Myocyte (in vitro differentiated cells): ENCODE measurements at places on chromosomes 6 and 20. TPM values are rescaled to one million over a fixed set of nuclear protein-coding genes. Genes with fewer than 3 reads are reported as not detected.

GRCh38 chr6:139262519-139263300 is 29.1 kb downstream of the TXLNB start:
- peak; percentile 93 for DNase-seq

DNA sequence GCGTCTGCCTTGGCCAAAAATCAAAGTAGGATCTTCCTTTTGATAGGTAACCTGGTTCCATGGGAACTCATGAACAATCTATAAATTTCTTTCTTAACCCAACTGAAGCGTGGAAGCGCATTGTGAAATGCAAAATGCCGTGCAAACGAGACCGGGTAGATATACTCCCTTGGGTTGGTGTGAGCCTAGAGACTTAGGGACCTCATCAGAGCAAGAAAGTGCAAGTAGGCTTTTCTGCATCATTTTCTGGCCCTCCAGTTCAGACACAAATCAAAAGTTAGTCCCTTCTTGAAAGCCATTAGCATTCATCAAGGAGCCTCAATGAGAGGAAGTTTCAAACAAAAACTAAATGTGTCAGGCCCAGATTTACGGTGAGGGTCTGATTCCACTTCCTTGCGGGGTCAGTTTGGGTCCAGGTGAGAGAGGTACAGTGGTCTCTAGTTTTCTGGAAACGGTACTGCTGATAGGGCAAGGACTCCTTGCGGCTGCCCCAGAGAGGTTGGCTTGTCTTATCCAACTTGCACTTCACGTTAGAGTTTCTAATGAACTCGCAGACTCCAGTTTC is 5.3 kb upstream of the ZNF184 start:
- DNase-seq: no peak

- no peak for DNase-seq
These were observed 581.4 kb upstream of the GJE1 start for GRCh38 chr6:141551318-141551717.

Gene LAMA4
- total RNA-seq: 65.7 and 66.2 TPM in 2 replicates

Gene FNDC1
- 0.16 TPM in 1 of 2 replicates, not detected in the other for total RNA-seq

Gene PKHD1
- total RNA-seq: 3.6 and 4.4 TPM in 2 replicates

DNA sequence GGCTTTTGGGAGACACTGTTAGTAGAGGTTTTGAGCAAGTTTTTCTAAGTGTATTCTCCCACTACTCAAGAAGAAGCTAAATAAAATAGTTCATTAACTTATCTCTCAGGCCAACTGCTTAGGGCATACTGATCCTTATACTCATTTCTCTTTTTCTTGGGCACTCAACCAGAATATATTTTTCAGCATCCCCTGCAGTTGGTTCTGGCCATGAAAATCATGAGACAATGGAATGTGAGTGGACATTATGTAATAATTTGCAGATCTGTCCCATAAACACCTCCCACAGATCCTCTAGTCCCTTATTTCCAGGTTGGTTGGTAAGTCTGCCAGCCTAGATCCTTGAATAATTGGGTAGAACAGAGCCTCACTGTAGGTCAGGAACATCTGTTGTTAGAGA is 136.7 kb downstream of the AIG1 start:
- peak; percentile 21 for DNase-seq

Gene HLA-DMA
- total RNA-seq: 2.1 and 4.3 TPM in 2 replicates

GRCh38 chr6:1380625-1381427 is 8.6 kb upstream of the FOXF2 start:
- no peak for DNase-seq

GRCh38 chr6:32809171-32809570 is 7.6 kb downstream of the HLA-DOB start:
- no peak for DNase-seq

DNA sequence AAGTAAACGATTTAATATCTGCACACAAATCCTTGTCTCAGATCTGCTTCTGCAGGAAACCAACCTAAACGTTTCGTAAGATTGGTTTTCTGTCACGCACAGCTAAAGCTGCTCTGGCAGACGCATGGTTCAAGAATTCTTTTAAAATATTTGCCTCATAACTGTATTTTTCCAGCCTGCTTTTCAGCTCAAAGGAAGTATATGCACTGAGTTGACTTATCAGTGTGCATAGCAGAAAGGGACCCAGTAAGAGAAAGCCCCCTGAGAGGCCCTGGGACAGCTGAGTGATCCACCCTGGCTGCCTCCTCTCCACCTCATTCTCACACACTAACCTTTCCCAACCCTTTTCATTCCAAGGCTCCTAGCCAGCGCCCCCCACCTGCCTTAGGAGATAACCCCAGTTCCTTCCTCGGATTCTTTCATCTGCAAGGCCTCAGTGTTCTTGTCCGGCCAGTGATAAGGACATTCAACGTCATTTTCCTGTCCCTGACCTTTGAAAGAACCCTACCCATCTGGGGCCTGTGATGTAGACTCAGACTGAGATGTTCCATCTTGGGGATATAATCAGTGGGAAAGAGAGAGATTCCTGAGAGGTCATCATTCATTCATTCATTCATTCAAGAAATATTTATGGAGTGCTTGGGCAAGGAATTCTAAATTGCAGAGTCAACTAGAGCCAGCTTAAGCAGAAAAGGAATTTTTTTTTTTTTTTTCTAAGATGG is 22.4 kb upstream of the SLC9A8 start:
- peak; percentile 55 for DNase-seq

- no peak for DNase-seq
These were observed 4.6 kb downstream of the PTPRK start for GRCh38 chr6:128515550-128516513.

GRCh38 chr6:151290877-151291721 is 51.3 kb downstream of the AKAP12 start:
- DNase-seq: no peak

- no peak for DNase-seq
These were observed 19.5 kb downstream of the DIDO1 start for GRCh38 chr20:62906647-62907375.

Gene SPTLC3
- 7.5 and 9.0 TPM in 2 replicates for total RNA-seq

- no peak for DNase-seq
These were observed 190.9 kb downstream of the CENPW start for GRCh38 chr6:126530775-126531174.

DNA sequence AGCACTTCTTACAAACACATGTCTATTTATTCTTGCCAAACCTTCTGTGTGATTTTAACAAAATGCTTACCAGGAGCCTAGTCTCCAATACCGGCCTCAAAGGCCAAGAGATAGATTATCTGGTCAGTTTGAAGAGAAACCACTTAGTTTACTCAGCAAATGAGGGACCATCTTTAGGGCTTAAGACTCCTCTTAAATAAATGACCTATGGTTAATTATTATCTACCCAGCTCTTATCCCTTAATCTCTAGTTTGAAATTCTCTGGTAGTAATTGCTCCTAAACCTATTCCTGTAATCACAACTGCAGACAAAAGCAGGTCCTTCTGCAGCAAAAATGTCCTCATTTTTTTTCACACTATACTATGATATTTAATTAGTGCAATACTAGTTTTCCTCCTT is 301.8 kb downstream of the KIF16B start:
- no peak for DNase-seq

Gene SOX18
- total RNA-seq: not detected in 2 replicates

DNA sequence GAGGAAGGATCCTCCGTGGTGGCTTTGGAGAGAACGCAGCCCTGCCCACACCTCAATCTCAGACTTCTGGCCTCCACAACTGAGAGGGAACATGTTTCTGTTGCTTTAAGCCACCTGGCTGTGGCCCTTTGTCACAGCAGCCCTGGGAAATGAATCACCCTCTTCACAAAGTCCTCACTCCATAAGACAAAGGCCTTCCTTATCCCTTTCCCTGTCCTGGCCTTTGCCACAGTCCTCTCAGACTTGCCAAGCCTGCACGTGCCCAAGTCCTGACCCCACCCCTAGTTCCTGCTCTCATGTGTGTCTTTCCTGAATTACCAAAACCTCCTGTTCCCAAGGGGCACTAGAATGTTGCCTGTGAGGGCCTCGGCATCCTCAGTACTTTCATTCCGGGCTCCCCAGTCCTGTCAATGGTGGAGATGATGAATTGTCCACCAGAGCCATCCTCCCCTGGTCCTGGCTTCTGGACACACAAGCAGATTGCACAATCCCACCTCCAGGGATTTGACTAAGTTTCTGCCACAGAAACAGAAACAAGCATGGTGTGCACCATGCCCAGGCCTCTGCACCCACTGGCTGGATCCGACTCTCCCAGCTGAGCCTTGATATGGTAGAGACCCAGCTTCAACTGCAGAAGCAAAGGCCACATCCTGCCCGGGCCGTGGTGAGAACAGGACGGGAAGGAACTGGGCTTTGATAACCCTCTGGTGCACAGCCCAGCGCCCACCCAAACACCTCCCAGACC is 232.6 kb upstream of the PDE10A start:
- DNase-seq: no peak

DNA sequence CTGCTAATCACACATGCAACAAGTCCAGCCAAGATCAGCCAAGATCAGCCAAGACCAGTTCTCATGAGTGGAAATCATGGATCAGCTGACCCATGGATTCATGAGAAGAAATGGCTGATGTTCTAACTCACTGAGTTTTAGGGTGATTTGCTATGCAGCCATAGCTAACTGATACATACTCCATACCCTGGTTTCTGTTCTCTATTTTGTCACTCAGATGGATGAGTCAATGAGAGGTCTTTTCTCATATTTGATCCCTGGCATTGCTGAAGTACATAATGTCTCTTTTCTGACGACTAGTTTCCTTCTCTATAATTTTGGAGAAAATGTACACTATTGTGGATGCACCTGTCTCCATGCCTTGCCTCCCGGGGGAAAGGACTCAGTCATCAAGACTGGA is 118.4 kb upstream of the LY86 start:
- DNase-seq: no peak

GRCh38 chr6:151160929-151161757 is 78.6 kb upstream of the AKAP12 start:
- DNase-seq: peak; percentile 75

GRCh38 chr6:157364705-157365104 is 16.3 kb upstream of the ZDHHC14 start:
- DNase-seq: no peak

- no peak for DNase-seq
These were observed 107.7 kb downstream of the ZDHHC14 start for GRCh38 chr6:157488716-157489118.

DNA sequence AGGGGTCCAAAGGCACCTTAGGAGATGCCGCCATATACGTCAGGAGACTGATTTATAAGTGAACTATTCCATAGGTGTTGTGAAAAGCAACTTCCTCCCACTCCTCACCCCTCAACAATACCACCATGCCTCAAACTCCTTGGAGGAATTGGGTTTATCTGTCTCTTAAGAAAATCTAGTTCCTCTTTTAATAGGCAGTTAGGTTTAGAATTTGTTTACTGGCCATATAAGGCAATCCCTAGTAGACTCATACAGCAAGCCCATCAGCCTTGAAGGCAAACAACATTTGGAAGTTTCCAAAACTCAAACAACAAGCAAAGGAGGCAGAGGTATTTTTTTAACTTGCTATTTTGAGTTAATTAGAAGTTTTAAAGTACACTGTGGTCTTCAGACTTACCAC is 66.1 kb downstream of the PRND start:
- no peak for DNase-seq

GRCh38 chr6:7112741-7113313 is 5.1 kb downstream of the RREB1 start:
- peak; percentile 26 for DNase-seq

- DNase-seq: no peak
These were observed 42.6 kb upstream of the SLA2 start for GRCh38 chr20:36688630-36689029.

Gene FIG4
- 11.7 and 13.6 TPM in 2 replicates for total RNA-seq

- no peak for DNase-seq
These were observed 8.5 kb downstream of the TRAM2 start for GRCh38 chr6:52568320-52568719.

Gene TNFRSF6B
- total RNA-seq: 4.9 and 5.2 TPM in 2 replicates

Gene CPXM1
- not detected in 2 replicates for total RNA-seq

- peak; percentile 61 for DNase-seq
These were observed 287.7 kb downstream of the CLIC5 start for GRCh38 chr6:45727819-45728449.

- DNase-seq: peak; percentile 46
These were observed 90.7 kb upstream of the POPDC3 start for GRCh38 chr6:105270511-105270910.

DNA sequence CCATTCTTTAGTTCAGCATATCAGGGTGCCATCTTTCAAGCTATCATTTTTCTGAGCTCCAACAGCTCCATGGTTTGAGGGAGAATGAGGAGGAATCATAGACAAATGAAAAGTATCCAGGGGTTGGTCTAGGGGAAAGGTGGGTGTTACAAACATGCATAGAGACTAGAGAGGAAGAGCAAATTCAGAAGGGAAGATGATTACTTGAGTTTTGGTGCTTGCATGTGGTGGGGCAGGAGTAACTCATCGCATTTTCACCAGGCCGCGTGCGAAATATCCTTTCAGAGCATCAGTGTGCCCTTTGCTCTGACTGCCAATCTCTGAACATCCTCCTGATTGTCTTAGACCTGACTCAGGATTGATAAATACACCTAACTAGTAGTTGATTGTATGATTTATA is 7.7 kb upstream of the BICRAL start:
- DNase-seq: no peak

Gene SRMS
- not detected in 2 replicates for total RNA-seq
